ENCODE measurements at places on chromosomes 6 and 20.

DNA sequence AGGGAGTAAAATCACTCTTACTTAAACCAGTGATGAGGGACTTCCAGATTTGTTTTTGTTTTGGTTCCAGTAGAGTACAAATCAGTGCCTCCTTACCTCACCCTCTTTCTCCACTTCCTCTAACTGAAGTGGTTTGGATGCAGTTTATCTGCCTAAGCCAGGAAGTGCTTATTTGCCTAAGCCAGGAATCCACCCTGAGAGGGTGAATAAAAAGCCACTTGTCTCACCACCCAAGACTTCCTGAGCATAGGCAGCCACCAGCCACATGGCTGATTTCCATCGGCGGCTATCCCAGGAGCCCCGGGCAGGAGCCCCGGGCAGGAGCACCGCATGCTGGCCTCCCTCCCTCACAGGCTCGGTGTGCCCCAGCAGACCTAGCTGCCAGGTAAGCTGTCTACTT is 12.0 kb downstream of the LRP11 start:
- DNase-seq, result no peak

DNA sequence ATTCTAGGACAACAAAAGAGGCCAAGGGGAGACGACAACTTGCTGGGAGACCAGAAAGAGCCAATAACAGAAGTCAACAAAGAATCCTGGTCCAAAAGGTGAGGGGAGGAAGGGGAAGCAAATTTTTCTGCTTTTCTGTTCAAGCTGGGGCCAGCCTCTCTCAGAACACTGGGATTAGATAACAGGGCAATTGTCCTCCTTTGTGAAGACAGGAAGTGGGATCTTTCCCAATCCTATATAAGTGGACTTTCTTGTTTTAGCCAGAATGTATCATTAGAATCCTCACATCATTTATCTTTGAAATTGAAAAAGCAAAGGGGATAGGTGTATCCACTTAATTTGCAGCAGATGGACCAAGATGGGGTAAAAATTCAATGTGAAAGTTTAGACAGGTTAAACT is 101.2 kb upstream of the COL21A1 start:
- DNase-seq, result no peak

GRCh38 chr20:23320317-23320716 is 30.3 kb upstream of the NXT1 start:
- no peak for DNase-seq

- DNase-seq, result no peak
These were observed 540.5 kb downstream of the BTBD3 start for GRCh38 chr20:12458241-12458640.

- no peak for DNase-seq
These were observed 271.5 kb downstream of the FOXA2 start for GRCh38 chr20:22312744-22313346.

GRCh38 chr6:118709859-118710350 is 58.5 kb upstream of the CEP85L start:
- DNase-seq, result no peak

All from HL-60 (cell line).